ENCODE measurements at places on chromosomes 4 and X.

DNA sequence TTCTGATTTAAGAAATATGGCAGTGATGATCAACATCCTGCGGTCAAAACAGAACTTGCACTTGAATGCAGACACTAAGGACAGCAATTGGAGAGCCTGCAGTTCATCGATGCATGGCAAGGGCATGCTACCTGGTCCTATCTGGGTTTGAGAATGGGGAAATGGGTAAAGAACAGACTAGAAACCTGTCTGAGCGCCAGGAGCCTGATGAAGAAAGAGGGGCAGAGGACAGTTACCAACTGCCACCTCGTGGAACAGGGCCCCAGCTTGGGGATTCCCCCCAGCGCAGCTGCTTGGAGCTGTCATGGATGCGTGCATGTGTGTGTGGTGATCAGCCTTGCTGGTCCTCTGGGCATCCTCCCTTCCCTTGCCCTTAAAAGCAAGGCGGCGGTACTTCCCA is 30.2 kb upstream of the NKRF start:
- DNase-seq: no peak

GRCh38 chrX:95950679-95951078 is 734.0 kb upstream of the DIAPH2 start:
- DNase-seq: no peak

GRCh38 chr4:74659576-74660411 is 134.5 kb downstream of the BTC start:
- DNase-seq: peak; percentile 42

- no peak for DNase-seq
Observed at GRCh38 chr4:99361899-99362275, 9.3 kb upstream of the ADH1C start.

DNA sequence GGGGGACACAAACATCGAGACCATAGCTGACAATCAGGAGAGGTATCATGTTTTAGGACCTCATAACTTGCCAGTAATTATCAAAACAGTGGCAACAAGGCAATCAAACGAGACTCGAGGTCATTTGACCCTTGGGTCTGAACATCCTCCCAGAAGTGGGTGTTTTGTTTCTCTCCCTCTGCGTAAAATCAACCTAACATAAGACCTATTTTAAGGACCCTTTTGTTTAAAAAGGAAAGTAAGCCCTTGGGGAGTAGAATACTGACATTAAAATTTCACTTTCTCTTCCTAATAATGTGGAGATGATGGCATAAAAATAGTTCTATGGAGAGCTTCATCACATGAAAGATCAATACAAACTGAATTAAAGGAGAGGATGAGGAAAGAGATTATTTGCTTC is 106.2 kb upstream of the PUDP start:
- no peak for DNase-seq

GRCh38 chr4:20044502-20044911 is 207.2 kb upstream of the SLIT2 start:
- DNase-seq: no peak

DNA sequence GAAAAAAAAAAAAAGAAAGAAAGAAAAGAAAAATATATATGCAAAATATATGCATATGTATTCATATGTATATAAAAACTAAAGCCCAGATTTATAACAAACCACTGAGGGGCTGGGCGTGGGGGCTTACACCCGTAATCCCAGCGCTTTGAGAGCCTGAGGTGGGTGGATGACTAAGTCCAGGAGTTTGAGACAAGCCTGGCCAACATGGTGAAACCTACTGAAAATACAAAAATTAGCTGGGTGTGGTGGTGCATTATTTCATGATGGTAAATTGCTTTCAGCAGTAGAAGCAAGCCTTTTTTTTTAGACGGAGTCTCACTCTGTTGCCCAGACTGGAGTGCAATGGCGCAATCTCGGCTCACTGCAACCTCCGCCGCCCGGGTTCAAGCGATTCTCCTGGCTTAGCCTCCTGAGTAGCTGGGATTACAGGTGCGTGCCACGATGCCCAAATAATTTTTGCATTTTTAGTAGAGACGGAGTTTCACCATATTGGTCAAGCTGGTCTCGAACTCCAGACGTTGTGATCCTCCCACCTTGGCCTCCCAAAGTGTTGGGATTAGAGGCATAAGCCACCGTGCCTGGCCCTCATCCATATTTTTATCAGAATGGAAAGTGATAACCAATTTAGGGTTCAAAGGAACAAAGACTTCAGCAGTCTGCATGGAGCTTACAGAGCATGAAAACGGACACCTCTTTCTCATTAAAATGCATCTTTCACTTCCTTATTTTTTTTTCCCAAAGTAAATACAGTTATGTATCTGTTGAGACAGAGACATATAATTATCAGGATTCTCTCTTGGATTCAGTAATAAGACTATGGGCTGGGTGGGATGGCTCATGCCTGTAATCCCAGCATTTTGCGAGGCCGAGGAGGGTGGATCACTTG is 27.7 kb upstream of the MOB1B start:
- DNase-seq: no peak

GRCh38 chr4:170109586-170110284 is 20.0 kb upstream of the AADAT start:
- DNase-seq: no peak

DNA sequence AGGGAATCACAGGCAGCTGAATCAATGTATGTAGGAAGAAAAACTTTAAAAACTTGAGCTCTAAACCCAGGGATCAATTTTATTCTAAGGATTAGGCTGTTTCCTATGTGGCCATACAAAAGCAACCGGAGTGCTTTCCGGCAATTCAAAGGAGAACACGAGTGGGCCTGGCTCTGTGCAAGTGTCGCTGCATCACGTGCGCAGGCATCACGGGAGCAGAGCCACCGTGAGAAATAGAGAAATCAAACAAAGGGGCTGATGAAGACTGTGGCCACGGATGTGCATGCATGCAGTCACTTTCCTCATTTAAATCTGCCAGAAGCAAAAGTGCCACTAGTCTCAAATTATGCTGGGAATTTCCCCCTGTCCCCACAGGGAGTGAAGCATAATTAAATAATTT is 196.9 kb downstream of the NSUN7 start:
- DNase-seq: no peak

DNA sequence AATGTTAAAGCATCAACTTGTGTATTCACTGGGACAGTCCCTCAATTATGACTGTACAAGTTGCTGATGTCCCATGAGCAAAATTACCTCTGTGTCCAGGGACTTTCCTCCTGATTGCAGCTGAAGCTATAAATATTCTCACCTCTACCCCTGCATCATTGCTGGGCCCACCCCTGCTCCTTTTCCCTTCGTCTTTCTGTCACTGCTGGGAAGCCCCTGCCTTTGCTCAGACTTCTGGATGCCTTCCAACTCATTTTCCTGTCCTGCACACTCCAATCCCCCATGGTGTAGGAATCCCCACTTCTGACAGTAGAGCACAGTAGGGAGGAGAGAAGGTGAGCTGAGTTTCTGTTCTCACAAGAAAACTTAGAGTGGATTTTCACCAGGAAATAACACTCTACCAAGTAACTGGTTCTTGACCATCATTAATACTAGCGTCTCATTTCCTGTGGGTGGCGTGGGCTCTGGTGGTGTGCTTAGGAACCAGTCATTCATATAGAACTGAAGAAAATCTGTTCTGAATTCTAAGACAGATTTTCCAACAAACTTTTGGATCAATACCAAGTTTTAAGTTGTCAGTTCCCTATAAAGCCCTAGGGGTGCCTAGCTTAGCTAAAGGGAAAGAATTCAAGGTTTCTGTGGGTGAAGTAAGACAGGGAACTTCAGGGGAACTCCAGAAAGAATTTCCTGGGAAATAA is 136.2 kb upstream of the MED14 start:
- DNase-seq: no peak

DNA sequence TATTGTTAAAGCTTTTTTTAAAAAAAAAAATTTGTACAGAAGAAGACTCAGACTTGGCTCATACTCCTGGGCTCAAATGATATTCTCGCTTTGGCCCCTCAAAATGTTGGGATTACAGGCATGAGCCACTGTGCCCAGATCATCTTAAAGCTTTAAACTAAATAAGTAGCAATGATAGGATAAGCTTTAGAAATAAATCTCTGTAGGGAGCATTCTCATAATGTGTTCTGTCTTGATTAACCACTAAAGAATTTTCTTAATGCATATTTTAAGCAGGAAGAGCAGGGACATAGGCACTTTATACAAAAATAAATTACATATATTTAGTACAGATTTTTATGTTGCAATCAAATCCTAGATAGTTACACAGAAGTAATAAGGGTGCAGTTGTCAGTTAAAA is 667.2 kb downstream of the GRID2 start:
- DNase-seq: no peak

DNA sequence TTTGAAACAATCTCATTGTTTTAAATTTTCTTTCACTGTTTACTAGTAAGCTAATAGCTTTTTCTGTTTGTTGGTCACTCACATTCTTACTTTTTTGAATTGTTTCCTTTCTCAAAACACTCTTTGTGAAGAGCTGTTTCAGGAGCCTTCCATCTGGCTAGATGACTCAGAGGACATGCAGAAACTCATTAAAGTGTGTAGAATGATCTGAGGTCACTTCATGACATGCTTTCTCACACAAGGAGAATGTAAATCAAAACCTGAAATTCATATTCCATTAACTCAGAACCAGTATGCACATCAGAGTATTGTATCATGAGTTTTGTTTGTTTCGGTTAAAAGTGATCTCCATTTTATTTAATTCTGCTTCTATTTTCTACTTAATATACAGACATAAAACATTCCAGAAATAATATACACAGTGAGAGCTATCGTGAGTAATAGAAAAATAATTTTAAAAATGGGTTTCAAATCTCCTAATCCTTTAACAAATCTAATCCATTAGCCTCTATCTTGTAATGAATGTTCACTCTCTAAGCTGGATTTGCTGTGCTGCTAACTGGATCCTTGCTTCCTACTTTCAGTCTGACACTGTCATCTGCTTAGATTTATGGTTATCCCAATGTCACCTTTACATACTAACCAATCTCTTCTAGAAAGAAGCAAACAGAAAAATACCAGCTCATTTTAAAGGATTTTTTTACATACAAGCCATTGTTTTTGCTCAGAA is 449.6 kb downstream of the FSTL5 start:
- no peak for DNase-seq

- DNase-seq: no peak
Observed at GRCh38 chrX:129779086-129779672, 570 bp upstream of the SASH3 start.

- no peak for DNase-seq
Observed at GRCh38 chr4:84498203-84498934, 723 bp downstream of the NKX6-1 start.
